Activated CD4-positive, alpha-beta T cell treated with anti-CD3 and anti-CD28 coated beads for 24 hours (primary cell): ENCODE measurements at places on chromosomes 7 and 10.

- DNase-seq, result no peak
Measured at GRCh38 chr7:139692723-139693122, 85.1 kb downstream of the HIPK2 start.

- DNase-seq, result no peak
Measured at GRCh38 chr7:37089972-37090371, 358.7 kb downstream of the ELMO1 start.

DNA sequence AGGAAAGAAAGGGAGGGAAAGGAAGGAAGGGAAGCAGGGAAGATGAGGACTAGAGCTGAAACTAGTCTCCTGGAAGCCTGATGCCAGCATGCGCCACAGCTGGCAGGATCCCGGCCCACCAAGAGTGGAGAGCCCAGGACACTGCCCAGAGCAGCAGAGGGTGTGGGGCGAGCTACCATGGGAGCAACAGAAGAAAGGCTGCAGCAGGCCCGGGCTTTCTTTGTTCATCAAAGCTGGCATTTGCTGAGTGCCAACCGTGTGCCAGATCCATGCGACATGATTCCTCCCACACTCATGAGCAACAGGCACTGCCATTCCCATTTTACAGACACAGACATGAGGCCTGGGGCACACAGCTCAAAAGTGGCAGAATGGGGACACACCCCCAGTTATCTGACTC is 68.9 kb downstream of the FAM53B start:
- no peak for DNase-seq

DNA sequence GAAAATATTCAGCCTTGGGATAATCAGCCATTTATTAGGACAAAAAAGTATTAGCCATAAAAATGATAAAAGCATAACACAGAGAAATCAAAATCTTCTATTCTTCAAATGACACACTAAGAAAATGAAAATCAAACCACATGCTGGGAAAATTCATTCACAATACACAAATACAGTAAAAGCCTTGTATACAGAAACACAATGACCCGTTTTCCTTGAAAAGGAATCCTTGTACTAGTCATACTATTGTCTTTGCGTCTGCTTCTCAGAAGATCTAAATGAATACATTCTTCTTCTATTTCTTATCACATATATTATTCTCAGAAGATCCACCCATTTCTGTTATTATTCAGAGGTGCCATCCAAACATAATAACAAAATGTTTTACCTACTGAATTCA is 749.1 kb downstream of the CNTNAP2 start:
- DNase-seq, result no peak

GRCh38 chr7:15805891-15806290 is 119.4 kb upstream of the MEOX2 start:
- DNase-seq, result no peak

- DNase-seq, result no peak
Measured at GRCh38 chr7:347644-348479, 57.9 kb downstream of the FOXL3 start.

- DNase-seq, result no peak
Measured at GRCh38 chr7:50356212-50356944, 51.9 kb downstream of the IKZF1 start.

DNA sequence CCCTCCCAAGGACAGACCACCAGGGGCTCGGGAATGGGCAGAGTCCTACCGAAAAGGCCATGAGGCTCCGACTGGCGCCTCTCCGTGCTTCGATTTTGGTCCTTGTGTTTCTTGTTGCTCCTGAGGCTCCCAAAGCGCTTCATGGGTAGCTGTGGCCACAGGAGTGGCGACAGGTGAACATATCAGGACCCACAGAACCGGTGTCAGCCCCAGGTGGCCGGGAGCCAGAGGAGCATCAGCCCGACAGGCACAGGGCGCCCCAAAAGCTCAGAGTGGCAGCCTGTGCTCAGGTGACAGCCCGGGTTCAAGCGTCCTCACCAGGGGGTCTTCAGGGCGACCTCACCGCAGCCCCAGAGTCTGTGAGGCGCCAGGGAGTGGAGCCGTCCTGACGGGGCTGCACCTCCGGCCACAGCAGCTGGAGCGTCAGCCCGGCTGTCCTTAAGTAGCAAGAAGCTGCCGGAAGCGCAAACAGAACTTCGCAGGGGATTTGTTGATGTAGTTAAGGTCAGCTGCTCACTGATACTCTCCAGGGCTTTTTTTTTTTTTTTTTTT is 141.0 kb downstream of the PRKAG2 start:
- DNase-seq, result no peak
